ENCODE measurements at places on chromosomes 6 and 20.

GRCh38 chr6:48889429-48889828 is 573.6 kb downstream of the MMUT start:
- no peak for DNase-seq

- no peak for DNase-seq
Measured at GRCh38 chr20:2363587-2363986, 17.1 kb upstream of the TGM6 start.

DNA sequence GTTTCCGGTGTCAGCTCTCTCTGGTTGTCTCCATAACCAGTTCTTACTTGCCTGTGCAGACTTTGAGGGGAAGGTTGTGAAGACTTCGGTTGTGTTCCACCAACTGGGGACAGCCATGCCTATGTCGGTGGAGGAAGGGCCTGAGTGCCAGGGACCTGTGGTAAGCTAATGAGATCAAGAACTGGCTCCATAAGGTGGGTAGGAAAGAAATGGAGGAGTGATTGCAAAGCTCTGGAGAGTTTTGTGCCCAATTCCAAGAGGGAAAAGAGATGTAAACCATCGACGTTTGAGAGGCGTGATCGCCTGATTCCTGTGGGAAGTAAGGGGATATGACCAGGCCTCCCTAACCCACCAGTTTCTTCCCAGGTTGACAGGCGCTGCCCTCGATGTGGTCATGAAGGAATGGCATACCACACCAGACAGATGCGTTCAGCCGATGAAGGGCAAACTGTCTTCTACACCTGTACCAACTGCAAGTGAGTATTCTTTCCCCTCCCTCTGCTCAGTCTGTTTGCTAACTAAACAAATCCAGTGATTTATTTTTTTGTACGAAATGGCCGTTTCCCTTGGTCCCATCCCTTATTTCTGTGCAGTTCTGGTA is 893 bp downstream of the POLR1H start:
- DNase-seq = no peak

DNA sequence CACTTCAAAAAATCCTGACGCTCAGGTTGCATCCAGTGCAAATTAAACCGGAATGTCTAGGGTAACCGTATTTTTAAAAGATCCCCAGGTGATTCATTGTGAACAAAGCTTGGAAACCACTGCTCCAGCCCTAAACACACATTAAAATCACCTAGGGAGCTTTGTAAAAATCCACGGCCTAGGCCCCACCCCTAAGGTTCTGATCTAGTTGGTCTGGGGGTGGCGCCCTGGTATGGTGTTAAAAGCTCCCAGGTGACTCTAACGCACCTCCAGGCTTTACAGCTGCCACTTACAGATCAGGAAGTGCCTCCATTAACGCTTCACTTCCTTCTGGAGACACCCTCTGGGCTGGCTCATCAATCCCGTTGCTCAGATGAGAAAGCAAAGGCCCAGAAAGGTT is 92.2 kb downstream of the GRM4 start:
- no peak for DNase-seq

GRCh38 chr6:67292169-67292568 is 1342.9 kb upstream of the ADGRB3 start:
- DNase-seq = no peak

- DNase-seq = no peak
Measured at GRCh38 chr6:4640139-4640538, 136.1 kb upstream of the CDYL start.

DNA sequence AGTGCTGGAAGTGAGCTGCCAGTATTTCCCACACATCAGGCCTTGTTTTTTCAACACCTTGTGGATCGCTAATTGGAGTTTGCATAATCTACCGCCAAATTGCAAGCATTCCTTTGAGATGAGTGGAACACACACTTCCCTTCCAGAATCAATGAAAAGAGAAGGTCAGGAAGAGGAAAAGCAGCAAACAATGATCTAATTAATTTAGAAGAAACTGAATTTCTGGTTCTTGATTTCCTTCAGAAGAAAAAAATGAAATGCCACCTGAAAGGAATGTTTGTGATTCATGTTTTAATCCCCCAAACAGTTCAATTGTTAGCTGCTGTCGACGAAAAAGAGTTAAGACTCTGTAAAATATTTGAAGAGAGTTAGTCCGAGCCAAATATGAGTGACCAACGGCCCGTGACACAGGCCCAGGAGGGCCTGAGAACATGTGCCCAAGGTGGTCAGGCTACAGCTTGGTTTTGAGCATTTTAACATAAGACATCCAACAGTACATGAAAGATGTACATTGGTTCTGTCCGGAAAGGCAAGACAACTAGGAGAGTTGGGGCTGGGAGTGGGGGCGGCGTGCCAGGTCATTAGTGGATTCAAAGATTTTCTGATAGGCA is 182.3 kb downstream of the MTFR2 start:
- no peak for DNase-seq

DNA sequence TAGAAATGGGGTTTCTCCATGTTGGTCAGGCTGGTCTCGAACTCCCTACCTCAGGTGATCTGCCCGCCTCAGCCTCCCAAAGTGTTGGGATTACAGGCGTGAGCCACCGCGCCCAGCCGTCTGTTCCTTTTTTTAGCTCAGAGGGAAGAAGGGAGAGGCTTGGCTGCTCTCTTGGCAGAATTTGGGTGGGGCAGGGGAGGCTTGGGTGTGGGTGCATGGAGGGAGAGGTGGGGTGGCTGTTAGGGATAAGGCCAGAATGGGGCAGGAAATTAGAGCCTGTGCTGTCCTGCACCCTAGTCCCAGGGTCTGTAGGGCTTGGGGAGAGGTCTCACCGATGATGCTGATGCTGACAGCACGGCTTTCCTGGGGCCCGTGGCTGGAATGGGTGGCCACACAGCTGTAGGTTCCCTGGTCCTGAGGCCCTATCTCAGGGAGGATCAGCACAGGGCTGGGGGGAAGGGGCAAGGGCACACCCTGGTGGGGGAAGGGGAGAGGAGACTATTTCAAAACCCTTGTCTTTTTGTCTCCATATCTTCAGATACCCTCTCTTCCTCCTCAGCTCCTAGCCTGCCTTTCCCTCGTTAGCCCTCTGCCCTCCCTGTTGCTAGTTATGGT is 2.0 kb downstream of the AGER start:
- no peak for DNase-seq

GRCh38 chr6:23340271-23340670 is 770.9 kb downstream of the HDGFL1 start:
- no peak for DNase-seq

GRCh38 chr20:53926428-53927028 is 143.9 kb downstream of the BCAS1 start:
- no peak for DNase-seq

- no peak for DNase-seq
Measured at GRCh38 chr6:158207422-158207788, 39.3 kb downstream of the GTF2H5 start.

DNA sequence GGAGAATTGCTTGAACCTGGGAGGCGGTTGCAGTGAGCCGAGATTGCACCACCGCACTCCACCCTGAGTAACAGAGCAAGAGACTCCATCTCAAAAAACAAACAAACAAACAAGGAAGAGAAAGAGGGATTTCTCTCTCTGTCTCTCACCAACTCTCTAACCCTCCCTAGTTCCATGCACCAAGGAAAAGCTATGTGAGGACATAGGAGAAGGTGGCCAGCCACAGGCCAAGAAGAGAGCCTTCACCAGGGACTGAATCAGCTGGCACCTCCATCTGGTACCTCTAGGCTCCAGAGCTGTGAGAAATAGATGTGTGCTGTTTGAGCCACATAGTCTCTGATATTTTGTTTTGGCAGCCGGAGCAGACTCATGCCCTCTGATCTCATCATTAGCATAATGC is 9.0 kb upstream of the FAM110A start:
- DNase-seq = no peak

GRCh38 chr6:57423468-57423867 is 106.0 kb downstream of the PRIM2 start:
- no peak for DNase-seq

DNA sequence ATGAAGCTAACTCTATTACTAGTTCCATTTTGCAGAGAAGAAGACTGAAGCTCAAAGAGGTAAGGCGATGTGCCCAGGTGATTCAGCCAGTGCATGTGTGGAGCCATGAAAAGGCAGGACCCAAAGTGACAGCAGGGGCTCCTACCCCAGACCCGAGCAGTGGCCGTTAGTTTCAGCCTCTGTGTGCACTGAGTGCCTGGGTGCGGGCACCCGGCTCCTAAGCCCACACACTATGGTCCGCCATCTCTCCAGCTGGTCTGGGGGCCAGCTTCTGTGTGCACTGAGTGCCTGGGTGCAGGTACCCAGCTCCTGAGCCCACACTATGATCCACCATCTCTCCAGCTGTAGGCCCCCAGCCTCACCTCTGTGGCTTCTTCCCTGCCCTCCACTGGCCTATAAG is 123.5 kb upstream of the CST7 start:
- no peak for DNase-seq

DNA sequence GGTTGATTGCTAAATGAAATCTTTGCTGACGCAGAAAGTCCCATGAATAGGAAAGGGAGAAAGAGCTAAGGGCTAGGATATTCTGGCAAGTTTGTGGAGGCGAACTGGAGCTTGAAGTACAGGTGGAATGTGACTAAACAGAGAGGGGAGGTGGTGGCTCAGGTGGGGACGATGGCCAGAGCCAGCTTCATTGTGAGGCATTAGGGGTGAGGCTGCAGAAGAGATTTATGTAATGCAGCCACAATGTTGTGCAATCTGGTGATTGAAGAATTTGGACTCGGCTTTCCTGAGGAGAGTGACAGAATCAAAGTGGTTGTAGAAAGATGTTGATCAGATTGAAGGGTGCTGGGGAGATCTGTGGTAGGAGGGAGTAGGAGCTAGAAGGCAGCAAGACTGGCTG is 42.9 kb upstream of the SPACA1 start:
- no peak for DNase-seq

DNA sequence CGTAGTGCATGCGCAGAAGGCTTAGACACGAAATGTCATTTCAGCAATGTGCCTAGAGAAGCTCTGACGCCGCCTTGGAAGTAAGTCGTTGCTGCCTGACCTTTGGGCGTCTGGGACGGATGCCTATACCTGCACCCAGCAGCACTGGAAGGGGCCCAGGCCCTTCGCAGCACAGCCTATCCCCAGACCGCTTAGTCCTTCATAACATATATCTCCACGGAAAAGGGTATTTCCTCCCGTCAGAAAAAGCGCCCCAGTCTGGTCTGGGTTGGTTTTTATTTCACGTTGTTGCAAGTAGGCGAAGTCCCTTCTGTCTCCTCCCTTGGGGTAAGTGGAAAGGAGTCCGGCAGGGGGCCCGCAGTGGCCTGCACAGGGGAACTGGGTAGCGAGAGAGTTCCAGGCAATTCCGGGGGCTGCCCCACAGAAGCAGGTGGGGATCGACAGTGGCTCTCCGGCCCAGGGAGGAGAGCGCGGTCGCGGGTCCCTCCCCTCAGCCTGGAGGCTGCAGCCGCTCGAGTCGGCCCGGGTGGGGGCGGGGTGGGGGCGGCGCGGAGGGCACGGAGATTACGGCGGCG is 559 bp upstream of the EYA4 start:
- DNase-seq = peak; percentile 49

GRCh38 chr6:4967301-4968030 is 36.4 kb downstream of the RPP40 start:
- DNase-seq = no peak

GRCh38 chr6:101397199-101397598 is 3.7 kb downstream of the GRIK2 start:
- no peak for DNase-seq

DNA sequence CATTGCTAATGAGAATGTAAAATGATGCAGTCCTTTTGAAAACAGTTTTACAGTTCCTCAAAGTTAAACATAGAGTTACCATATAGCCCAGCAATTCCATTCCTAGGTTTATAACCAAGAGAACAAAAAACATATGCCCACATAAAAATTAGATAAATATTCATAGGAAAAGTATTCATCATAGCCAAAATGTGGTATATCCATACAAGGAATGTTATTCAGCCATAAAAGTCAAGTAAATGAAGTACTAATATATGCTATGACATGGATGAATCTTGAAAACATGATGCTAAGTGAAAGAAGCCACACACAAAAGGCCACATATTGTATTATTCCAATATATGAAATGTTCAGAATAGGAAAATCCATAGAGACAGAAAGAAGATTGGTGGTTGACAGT is 158.0 kb upstream of the CARMIL1 start:
- no peak for DNase-seq

Measured in heart left ventricle (tissue), 16 donors.